ENCODE measurements at places on chromosomes 1 and 21.

DNA sequence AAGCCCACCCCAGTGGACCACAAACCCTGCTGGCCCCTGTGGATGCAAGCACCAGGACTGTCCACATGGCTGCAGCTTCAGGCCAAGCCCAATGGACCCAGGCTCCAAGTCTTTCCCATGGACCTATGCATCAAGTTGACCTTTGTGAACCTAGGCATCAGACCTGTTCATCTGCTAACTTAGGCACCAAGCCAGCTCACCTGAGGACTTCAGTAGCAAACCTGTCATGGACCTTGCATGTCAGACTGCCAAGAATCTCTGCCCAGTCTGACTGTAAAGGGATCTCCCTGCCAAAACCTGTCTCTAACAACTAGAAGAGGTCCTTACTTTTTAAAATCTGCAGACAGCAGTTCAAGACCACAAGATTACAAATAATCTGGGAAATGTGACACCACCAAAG, 37.8 kb downstream of the FMO3 start:
- no peak for DNase-seq

DNA sequence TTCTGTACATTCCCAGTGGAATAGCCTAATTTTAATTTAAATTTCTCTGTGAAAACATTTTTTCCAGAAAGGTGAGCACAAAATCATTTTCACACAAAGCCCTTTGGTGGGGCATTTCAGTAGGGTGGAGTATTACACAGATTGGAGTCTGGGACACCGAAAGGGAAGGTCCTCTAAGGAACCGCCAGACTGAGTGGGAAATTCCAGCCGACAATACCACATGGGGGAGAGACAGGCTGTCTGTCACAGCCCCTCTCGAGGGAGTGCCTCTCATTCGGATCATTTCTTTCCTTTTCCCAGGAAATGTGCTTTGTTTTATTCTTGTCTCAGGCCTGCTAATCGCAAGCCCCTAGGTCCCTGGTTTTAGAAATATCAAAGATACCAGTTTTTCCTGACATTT, 150.6 kb upstream of the HOOK1 start:
- DNase-seq = no peak

DNA sequence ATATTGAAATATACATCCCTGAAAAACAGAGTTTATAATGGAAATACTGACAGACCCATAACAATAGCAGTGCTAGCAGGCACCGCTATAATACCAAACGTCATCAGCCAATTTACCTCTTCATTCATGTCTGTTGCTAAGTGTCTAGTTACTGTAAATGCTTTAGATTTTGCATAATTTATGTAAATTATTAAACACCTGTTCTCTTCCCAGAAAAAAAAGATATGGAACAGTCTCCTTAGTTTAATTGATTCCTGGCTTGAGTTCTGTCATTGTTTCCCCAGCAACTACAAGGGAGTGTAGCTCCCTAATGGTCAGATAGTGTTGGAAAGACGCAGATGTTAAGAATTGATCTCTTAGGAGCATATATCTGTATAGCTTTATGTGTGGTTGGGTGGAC, 817.9 kb upstream of the ADGRL2 start:
- no peak for DNase-seq

DNA sequence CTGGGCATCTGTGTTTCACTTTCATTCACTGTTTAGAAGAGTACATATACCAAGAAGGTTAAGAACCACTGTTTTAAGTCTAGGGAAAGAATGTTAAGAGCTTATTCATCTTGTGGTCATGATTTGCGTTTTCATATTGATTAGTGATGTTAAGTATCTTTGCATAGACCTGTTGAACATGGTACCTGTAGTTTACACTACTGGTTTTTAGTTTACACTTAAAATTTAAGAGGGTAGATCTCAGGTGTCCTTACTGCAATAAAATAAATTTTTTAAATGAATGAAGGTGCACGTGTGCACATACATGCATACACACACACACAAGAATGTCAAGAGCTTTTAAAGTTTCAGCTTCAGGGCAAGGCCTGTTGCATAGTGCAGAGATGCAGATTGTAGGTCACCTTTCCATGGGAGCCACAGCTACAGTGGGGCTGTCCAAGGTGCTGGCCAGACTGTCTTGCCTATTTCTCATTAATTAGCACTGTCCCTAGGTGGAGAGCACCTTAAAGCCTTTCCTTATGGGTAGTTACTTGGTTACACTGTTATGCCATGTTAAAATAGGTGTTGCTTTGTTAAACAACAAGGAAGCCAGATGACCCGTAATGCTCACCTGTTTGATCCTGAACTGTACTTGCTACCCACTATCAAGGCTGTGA, 543.0 kb upstream of the DAB1 start:
- DNase-seq = no peak

DNA sequence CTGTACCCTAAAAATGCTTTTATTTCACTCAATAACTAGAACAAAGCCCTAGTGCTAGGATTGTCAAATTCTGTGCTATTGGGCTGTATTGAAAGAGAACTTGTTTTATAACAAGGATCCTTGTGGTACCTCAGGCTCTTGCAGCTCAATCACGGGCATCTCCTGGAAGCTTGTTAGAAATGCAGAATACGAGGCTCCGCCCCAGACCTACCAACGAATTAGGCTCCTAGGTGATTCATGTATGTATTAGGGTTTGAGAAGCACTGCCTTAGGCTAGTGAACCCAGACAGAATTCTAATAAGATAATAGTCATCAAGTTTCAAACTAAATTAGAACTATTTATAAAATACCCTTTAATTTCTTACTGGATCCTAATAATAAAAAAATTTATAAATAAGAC, 45.6 kb downstream of the ZZZ3 start:
- DNase-seq = no peak

- no peak for DNase-seq
Observed at GRCh38 chr1:158999316-159000069, 10.2 kb upstream of the IFI16 start.

- DNase-seq = no peak
Observed at GRCh38 chr1:86542631-86543030, 4.2 kb upstream of the CLCA4 start.

- no peak for DNase-seq
Observed at GRCh38 chr1:161089938-161090337, 580 bp upstream of the NECTIN4 start.

DNA sequence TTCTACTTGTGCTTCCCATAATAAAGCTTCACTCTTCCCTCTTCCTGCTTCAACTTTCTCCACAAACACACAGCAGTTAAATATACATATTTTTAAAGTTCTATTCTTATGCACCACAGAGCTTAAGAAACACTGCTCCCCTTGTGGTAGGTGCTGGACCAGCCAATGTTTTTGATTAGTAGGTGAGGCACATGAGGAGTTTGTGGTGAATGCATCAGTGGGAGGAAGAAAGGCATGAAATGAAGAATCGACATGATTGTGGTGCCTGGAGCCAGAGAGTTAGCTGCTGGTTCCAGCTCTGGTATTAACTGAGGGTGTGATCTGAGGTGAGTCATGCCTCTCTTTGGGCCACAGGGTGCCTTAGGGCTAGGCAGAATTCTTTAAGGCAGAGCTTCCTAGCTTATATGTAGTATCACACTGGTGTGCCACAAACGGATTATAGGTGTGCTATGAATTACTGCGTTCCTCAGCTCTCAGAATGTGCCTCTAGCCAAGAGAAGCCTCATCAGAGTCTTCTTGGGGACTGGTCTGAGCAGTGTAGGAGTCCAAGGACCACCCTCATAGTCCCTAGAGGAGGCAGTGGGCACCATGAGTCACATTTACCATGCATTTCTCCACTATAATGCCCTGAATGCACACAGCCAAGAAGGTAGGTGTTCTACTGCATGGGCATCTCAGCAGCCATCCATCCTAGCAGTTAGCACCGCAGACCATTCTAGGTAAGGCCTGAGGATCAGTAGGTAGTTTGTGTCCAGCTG, 97.4 kb upstream of the SGIP1 start:
- no peak for DNase-seq

Data from stimulated activated CD8-positive, alpha-beta memory T cell treated with anti-CD3 and anti-CD28 coated beads, Interleukin-7, amount 100 ng/mL, for 24 hours (primary cell).